Cardiac muscle cell (in vitro differentiated cells and primary cell): ENCODE measurements at places on chromosomes 2 and 18. TPM values are rescaled to one million over a fixed set of nuclear protein-coding genes. Genes with fewer than 3 reads are reported as not detected.

GRCh38 chr2:160670618-160671017 lies 177.0 kb upstream of the RBMS1 start:
- no peak for DNase-seq

DNA sequence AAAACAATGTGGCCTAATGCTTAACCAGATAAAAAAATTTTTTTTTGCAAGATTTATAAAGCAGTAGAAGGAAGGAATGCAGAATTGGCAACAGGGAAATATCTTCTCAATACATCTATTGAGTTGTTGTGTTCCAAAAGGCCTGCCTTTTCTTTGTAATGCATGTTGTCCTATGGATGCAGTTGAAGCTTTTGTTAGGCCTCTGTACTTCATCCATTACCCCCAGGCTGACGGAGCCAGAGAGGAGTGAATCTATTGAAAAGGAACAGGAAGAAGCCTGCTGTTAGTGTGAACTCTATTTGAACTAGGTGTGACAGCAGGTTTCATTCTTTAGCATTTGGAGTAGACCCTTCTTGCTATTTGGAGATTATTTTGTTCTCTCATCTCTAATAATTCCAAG lies 56.5 kb downstream of the MTX2 start:
- DNase-seq = peak; percentile 16

GRCh38 chr2:207839575-207839974 lies 69.9 kb upstream of the FZD5 start:
- DNase-seq = no peak

The TMEM237 gene
- 23.5 and 37.1 TPM in 2 replicates for total RNA-seq

- DNase-seq = no peak
These were observed 103.7 kb upstream of the MEIS1 start for GRCh38 chr2:66331176-66331575.

DNA sequence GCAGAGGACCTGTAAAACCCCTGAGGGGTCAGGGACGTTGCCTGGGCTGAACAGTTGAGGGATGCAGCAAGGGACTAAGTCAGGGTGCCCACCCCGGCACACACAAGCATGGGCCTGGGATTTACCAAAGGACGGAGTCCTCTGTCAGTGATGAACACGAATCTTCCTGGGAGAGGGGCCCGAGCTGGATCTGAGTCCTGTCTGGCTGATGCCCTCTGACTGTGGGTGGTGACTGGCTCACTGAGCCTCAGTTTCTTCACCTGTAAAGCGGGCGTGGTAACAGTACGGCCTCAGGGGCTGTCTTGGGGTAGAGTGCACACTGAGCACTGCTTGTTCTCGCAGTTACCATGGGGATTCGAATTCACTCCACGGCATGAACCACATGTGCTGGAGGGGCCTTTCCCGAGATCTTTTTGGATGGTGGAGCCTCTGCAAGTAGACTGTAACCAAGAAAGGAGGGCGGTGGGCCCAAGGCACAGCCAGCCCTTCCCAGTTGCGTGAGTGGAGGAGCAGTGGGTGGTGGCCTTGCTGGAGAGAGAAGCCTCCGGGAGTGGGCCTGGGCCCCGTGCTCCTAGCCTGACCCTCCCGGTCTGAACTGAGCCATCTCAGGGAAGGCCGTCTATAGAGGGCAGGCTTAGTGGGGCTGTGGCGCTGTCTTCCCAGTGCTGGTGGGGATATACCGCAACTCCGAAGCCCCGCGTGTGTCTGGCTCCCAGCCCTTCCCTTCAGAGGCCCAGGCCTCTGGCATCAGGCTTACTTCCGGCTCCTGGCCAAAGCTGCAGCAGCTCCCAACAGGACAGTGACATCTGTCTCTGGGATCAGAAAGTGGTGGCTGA lies 130.8 kb upstream of the HS6ST1 start:
- DNase-seq = no peak

GRCh38 chr2:50051374-50051773 lies 897.1 kb upstream of the FSHR start:
- DNase-seq = no peak

The NT5C1B gene
- not detected in 2 replicates for total RNA-seq

- no peak for DNase-seq
These were observed 71.5 kb upstream of the CTDP1 start for GRCh38 chr18:79608069-79608468.

- DNase-seq = no peak
These were observed at the start of gene ALKAL2 for GRCh38 chr2:287911-288757. TSS of gene ALKAL2 (minus strand) at chr2:288091. CDS start at chr2:287835, 256 bp downstream.
